ENCODE measurements at places on chromosomes 12 and 14.
A peak's percentile ranks its signal among the peaks of the same experiment; 100 is the strongest.

DNA sequence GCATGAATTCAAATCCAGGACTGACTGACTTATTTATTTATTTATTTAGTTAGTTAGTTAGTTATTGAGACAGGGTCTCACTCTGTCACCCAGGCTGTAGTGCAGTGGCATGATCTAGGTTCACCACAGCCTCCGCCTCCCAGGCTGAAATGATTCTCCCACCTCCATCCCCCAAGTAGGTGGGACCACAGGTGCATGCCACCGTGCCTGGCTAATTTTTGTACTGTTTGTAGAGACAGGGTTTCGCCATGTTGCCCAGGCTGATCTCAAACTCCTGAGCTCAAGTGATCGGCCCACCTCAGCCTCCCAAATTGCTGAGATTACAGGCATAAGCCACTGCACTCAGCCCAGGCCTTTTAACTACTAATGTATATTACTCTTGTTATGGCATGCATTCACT is 36.0 kb downstream of the BTG1 start:
- DNase-seq, result no peak

DNA sequence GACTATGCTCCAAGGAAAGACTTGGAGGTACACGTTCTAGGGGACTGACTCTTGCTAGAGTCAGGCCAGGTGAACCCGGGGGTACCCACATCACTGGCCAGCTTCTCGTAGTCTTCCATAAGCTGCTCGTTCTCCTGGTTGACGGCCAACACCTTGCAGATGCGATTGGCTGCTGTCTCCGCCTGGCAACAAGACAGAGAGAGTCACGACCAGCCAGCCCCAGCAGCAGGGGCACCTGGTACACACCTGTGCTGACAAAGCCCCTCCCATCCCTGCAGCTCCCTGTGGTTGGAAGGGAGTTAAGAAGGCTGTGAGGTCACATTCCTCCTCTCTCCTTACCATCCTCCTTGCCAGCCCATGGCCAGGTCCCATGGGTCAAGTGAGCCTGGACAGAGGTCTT is 85.5 kb downstream of the ACTN1 start:
- no peak for DNase-seq

- DNase-seq, result no peak
Measured at GRCh38 chr12:58671196-58671595, 249.1 kb downstream of the LRIG3 start.

- DNase-seq, result no peak
Measured at GRCh38 chr12:65263777-65264176, 14.7 kb upstream of the MSRB3 start.

GRCh38 chr12:62694116-62694515 is 227.5 kb downstream of the MON2 start:
- DNase-seq, result no peak

- peak; percentile 83 for DNase-seq
Measured at GRCh38 chr14:104827177-104828055, 26.5 kb downstream of the ZBTB42 start.

GRCh38 chr12:24596768-24597388 is 352.0 kb downstream of the BCAT1 start:
- DNase-seq, result no peak

- peak; percentile 67 for DNase-seq
Measured at GRCh38 chr14:35406506-35407305, 2.2 kb upstream of the NFKBIA start.
